ENCODE measurements at places on chromosomes 7 and 10. TPM values are rescaled to one million over a fixed set of nuclear protein-coding genes. Genes with fewer than 3 reads are reported as not detected.

- DNase-seq = no peak
Measured at GRCh38 chr7:104362756-104363155, 34.4 kb downstream of the LHFPL3 start.

GJD4 gene
- not detected for total RNA-seq

CARD11 gene
- total RNA-seq = 2.6 TPM

DNA sequence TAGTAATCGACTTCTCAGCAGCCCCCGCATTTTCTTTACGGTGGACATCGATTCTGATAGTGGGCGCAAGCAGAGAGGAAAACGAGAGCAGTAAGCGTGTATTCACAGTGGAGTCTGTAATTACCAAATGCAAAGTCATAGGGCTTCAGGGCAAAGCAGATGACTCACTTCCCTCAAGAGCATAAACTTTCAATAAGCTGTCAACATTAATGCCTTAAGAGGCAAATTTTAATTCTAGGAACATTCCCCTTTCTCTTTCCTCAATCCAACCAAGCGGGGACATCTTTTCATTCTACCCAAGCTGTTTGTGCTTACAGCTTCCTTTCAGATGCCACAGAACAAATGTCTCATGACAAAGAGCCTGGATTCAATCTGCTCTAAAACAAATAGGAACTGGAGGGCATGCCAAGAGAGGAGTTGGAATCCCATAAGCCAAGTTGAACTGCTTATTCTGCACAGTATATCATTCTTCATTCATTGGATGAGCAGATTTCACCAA is 48.6 kb downstream of the MALSU1 start:
- no peak for DNase-seq

DNA sequence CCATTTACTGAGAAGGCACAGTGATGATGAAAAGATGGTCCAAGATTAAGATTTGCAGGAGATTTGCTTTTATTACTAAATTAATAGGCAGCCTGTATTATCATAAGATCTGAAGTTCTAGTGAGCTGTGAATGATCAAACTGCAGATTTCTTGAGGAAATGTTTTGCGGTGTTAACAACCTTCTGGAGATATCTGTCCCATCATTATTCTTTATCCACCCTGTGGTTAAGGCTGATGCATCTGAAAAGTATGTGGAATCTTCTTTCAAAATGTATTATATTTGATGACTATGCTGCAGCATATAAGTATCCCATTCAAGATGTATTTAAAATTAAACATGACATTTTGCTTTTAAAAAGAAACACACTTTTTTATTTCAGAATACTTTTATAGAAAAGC is 150.3 kb downstream of the POLR1F start:
- no peak for DNase-seq

GRCh38 chr10:15760681-15761080 is 41.0 kb upstream of the ITGA8 start:
- DNase-seq = no peak

- no peak for DNase-seq
Measured at GRCh38 chr7:87427288-87427687, 48.2 kb downstream of the ABCB4 start.

- no peak for DNase-seq
Measured at GRCh38 chr7:128000048-128000447, 31.2 kb downstream of the LRRC4 start.

DNA sequence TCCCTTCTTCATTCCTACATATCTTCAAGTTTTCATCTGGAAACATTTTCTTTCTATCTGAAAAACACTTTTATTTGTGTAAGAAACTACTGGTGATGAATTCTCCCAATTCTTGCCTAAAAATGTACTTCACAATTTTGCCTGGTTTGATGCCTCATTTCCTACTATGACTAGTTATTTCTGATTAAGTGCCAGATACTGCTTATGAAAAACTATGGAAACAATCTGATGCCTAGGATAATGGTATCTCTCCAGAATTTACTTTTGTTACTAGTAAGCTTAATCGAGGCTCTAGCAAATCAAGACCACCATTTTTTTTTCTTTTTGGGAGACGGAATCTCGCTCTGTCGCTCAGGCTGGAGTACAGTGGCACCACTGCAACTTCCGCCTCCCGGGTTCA is 31.3 kb downstream of the CACUL1 start:
- DNase-seq = no peak

DNA sequence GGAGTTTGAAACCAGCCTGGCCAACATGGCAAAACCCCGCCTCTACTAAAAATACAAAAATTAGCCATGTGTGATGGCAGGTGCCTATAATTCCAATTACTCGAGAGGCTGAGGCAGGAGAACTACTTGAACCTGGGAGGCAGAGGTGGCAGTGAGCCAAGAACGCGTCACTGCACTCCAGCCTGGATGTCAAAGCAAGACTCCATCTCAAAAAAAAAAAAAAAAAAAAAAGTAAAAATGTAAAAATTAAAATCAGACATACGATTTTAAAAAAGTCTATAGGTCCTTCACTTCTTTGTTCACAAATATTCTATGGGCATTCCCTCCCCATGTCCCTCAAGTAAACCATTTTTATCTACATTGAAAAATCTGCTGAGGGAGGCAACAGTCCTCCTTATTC is 34.9 kb upstream of the TLL2 start:
- DNase-seq = no peak

KIAA1549 gene
- 0.11 TPM for total RNA-seq

DNA sequence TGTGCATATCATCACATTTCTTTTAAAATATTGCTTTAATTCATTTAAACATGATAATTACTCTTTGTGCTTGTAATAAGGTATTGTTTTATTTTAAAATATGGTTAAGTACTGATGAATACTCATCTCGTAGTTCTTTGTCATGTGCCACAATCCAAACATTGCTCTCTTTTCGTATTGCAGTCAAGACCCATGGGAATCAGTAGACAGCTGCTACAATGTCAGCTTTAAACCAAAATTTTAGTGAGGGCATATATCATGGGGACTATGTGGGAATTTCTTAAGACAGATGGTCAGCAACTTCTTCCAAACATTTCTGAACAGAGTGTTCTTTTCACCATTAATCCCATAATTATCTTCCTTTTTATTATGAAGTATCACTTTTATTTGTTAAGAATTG is 77.2 kb upstream of the FZD1 start:
- no peak for DNase-seq

- DNase-seq = no peak
Measured at GRCh38 chr7:31111109-31111451, 59.0 kb downstream of the ADCYAP1R1 start.

DNA sequence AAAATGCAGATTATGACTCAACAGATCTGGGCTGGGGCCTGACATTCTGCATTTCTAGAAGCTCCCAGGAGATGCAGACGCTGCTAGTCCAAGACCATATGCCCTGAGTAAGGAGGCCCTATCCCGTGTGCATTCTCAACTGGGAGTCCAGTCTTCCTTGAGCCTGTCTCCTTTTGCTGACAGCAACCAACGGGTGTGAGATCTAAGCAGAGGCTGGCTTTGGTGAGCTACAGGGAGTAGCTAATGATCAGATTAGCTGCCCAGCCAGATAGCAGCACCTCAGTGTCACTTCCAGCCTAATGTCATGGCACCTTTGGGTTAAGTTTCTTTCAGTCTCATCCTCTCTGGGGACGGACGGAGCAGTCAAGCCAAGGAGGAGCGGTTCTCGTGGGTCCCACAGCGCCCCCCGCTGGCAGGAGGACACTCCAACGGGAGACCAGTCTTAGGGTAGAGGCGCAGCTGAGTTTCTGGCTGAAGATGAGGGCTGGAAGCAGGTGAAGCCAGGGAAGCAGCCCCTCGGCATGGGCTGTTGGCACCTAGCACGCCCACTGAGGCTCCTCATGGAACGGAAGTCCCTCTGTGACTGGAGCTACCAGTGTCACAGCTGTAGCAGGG is 154.0 kb downstream of the CCDC3 start:
- DNase-seq = no peak

DNA sequence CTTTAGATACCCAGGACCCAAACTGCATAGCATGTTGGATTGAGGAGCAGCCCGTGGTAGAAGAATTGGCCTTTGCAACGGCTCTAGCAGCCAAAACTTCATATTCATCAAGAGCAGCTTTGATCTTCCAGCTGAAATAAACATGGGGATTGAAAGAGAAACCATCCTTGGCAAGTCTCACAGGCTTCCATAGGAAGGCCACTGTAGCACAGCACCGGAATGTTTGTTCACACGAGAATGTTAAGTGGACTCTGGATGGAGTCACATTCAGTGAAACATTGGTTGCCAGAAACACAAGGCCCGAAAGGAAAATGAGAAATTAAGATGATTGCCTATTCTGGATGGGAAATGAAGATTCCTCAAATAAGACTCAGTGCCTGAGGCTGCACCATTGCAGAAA is 97.4 kb downstream of the RAB18 start:
- no peak for DNase-seq

Measured in esophagus squamous epithelium (tissue), 5 donors.